ENCODE measurements at places on chromosomes 6 and 20.

DNA sequence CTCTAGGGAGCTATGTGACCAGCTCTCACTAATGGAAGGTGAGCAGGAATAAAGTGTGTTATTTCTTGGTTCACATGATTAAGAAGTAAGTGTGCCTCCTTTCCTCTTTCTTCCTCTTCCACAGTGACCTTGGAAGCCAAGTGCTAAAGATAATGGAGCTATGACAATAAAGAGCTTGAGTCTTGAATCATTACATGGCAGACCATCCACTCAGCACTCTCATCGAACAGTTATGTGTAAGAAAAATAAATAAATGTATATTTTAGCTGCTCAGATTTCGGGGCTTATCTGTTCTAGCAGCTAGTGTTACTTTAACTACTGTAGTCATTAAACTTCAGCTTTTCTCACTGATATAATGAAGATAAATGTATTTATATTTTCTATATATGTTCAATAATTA lies 72.9 kb downstream of the HDGFL1 start:
- no peak for DNase-seq

DNA sequence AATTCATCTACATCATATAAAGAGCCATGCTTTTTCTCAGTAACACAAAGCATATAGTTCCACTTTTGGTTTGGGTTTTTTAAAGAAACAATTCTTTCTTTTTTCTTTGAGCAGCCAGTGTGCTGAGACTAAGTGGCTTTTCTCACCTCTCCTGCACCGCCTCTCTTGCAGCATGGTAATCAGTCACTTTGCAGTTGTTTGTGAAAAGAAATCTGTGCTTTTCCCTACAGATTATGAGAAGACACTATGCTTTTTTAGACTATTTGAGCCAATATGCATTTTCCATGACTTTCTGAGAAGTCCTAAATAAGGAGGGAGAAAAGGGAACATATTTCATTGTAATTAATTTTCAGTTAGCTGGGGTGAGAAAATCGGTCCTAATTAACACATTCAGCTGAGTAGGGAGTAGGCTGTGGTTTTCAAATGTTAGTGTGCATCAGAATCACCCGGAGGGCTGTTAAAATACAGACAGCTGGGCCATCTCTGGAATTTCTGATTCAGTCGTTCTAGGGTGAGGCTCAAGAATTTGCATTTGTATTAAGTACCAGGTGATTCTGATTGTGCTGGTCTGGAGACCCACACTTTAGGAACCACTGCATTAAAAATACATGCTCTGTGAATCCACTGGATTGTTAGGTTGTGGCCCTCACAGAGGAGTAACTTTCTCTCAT lies 155.2 kb downstream of the TINAG start:
- DNase-seq, result no peak

- no peak for DNase-seq
Measured at GRCh38 chr6:132062626-132063025, 111.5 kb upstream of the CCN2 start.

- no peak for DNase-seq
Measured at GRCh38 chr6:127302728-127303660, 36.3 kb downstream of the RNF146 start.

- DNase-seq, result no peak
Measured at GRCh38 chr6:148274809-148275208, 67.8 kb upstream of the SASH1 start.

- DNase-seq, result no peak
Measured at GRCh38 chr20:48437146-48437545, 390.7 kb downstream of the PREX1 start.

GRCh38 chr6:11754625-11755271 lies 23.9 kb downstream of the ADTRP start:
- peak; percentile 65 for DNase-seq

DNA sequence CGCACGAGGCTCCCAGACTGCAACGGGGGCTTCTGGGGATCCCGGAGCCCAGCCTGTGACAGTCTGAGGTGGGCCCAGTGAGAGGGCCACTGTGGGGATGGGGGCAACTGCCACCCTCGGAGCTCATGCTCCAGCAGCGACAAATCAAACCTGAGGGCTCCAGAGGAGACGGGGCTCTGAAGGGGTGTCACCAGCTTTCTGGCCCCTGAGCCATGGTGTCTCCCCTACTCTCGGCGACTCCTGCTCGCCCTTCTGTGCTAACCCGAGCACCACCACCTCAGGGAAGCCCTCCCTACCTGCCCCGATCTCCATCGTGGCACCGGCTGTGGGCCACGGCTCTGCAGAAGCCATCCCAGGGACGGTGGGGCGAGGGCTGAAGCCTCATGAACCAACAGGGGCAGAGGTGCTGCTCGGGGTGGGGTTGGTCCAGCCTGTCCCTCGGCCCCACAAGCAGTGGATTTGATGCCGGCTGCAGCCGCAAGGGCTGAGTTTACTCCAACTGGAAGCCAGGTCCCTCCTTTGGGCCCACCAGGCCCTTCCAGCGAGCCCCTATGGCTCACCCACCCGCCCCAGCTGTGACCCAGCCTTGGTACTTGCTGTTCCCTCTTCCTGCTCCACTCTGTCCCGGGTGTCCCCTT lies 102.7 kb downstream of the ASXL1 start:
- no peak for DNase-seq

DNA sequence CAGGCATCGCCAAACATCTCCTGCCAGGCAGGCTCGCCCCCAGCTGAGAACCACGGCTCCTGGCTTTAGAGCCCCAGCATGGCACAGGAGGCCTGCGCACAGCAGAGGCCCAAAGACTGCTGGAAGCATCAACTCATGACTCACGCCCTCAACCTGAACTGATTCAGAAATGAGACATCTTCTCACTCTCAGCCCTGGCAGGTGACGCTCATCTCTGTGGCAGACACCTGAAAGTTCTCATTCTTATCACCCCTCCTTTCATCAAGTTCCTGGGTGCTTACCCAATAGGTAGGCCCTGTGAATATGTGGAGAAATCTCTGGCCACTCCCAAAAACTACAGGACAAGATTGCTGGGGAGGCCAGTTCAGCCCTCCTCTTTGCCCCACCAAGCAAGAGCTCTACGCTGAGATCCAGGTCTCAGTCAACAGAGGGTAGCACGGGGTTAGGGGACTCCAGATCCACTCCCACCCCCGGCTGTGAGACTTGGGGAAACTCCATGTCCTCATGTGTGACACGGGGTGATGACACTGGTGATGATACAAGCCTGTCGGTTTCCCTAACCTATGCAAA lies 11.3 kb downstream of the NFATC2 start:
- DNase-seq, result no peak

GRCh38 chr6:14075095-14075503 lies 42.5 kb upstream of the CD83 start:
- DNase-seq, result no peak

- DNase-seq, result no peak
Measured at GRCh38 chr6:42727087-42727611, 4.8 kb upstream of the PRPH2 start.

DNA sequence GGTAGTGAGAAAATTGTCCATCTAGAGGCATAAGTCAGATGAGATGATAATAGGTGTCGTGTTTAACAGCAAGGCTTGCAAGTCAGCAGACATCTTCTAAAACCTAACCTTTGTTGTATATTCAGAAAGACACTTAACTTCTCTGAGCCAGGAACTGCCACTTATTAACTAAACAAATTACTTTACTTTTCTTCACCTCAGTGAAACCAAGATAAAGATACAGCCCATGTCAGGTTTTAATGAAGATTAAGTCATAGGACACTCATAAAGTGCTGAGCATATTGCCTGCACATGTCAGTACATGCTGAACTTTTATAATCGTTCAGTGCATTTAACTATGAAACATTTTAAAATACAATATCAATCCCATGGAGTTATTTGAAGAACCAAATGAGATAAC lies 286.8 kb downstream of the NKAIN2 start:
- DNase-seq, result no peak

DNA sequence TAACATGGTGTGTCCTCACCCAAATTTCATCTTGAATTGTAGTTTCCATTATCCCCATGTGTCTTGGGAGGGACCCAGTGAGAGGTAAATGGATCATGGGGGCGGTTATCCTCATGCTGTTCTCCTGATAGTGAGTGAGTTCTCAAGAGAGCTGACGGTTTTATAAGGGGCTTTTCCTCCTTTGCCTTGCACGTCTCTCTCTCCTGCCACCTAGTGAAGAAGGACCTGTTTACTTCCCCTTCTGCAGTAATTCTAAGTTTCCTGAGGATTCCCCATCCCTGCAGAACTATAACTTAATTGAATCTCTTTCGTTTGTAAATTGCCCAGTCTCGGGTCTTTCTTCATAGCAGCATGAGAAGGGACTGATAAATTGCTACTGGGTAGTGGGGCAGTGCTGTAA lies 789.3 kb downstream of the FRK start:
- no peak for DNase-seq

- no peak for DNase-seq
Measured at GRCh38 chr6:38755207-38755606, 40.1 kb downstream of the DNAH8 start.

DNA sequence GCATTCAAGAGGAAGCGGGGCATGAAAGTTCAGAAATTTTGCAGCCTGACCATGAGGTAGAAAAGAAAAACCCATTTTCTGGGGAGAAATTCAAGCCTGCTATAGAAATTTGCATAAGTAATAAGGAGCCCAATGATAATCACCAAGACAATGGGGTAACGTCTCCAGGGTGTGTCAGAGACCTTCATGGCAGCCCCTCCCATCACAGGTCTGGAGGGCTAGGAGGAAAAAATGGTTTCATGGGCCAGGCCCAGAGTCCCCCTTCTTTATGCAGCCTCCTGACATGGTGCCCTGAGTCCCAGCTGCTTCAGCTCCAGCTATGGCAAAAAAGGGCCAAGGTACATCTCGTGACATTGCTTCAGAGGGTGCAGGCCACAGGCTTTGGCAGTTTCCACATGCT lies 618.5 kb downstream of the EYS start:
- no peak for DNase-seq

DNA sequence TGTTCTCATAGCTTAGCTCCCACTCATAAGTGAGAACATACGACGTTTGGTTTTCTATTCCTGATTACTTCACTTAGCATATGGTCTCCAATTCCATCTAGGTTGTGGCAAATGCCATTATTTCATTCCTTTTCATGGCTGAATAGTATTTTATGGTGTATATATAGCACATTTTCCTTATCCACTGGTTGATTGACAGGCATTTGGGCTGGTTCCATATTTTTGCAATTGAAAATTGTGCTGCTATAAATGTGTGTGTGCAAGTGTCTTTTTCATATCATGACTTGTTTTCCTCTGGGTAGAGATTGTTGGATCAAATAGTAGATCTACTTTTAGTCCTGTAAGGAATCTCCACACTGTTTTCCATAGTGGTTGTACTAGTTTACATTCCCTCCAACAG lies 133.0 kb upstream of the TAB2 start:
- no peak for DNase-seq

DNA sequence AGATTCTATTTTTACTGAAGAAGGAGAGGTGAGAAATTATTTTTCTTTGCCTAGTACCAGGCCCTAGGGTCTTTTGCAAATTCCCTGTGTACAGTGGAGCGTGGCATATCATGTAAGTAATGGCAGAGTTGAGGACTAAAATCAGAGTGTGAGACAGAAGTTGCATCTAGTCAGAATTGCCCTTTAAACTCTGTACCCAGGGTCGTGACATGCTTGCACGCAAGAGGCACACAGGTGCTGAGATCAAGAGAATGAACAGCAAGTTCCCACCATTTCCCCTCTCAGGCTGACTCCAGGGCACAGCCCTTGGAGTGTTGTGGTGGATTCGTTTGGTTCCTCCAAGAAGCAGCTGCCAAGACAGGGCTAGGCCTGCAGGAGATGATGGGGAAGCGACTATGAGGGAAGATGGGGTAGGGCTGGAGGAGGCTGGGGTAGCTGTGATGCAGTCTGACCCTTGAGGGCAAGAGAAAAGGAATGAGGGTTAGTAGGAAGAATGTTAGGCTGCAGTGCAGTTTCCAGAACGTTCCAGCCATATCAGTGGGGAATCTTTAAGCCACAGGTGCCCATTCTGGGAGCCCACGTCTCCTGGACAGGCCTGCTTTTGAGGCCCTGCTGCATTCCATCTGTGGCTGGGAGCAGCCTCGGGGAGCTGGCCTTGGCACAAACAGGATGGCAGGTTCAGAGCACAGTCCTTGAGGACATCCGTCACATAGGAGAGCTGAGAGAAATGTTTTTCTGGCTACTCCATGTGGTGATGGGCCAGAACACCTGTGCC lies 6.9 kb downstream of the NELFCD start:
- peak; percentile 35 for DNase-seq

GRCh38 chr20:8633366-8633765 lies 435.5 kb upstream of the PLCB4 start:
- no peak for DNase-seq

DNA sequence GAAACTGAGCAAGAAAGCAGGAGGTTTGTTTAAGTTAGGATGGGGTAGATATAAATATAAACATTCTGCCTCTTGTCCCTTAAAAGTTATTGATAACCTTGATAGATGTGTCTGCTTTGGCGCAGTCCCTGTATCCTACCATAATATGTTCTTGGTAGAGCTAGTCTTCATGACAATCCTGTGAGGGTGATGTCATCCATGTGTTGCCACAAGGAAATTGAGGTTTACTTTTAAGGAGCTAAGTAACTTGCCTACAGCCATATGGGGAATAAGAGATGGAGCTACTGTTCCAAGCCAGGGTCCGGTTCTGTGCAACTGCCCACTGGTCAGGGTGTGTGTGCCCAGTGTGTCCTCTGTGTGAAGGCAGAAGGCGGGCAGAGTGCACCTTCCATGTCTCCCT lies 78.5 kb downstream of the SSR1 start:
- DNase-seq, result no peak

DNA sequence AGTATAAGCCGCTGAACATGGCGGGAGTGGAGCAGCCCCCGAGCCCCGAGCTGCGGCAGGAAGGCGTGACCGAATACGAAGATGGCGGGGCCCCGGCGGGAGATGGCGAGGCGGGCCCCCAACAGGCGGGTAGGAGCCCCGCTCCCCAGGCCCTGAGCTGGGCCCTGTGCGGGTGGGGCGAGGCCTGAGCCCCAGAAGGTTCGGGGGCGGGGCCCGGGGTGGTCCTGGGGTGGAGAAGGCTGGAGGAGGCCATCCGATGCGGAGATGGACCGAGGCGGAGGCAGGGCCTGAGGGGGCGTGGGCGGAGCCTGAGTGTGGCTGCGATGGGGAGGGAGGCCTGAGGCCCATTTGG lies 7.1 kb downstream of the L3MBTL1 start:
- DNase-seq, result no peak

DNA sequence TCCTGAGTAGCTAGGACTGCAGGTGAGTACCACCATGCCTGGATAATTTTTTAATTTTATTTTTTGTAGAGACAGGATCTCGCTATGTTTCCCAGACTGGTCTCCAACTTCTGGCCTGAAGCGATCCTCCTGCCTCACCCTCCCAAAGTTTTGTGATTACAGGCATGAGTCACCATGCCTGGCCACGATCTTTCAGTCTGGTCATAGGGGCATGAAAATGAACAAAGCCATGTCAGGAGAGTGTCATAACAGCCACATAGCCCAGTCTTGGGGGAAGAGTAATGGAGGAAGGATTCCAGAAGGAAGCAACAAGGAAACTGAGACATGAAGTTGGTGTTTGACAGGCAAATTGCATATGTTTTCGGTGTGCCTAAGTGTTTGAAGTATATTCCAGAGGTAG lies 17.0 kb upstream of the SNX3 start:
- DNase-seq, result no peak

DNA sequence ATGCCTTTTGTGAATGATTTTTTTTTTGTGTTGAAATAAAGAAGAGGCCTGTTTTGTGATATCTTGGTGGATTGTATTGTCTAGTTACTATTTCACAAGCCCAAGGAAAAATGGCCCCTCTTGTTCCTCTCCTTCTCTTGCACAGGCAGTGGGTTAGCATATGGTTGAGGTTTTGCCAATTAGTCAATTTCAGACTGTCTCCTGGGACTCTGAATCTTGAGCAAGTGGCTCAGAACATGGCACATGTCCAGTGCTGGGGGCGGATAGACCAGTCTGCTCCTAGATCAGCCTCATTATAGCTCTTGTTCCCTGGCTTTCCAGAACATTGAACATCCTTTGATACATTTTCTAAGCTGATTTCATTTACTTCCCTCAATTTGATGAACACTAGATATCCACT lies 589.2 kb downstream of the PHF3 start:
- no peak for DNase-seq
